ENCODE measurements at places on chromosomes 1 and 21.

DNA sequence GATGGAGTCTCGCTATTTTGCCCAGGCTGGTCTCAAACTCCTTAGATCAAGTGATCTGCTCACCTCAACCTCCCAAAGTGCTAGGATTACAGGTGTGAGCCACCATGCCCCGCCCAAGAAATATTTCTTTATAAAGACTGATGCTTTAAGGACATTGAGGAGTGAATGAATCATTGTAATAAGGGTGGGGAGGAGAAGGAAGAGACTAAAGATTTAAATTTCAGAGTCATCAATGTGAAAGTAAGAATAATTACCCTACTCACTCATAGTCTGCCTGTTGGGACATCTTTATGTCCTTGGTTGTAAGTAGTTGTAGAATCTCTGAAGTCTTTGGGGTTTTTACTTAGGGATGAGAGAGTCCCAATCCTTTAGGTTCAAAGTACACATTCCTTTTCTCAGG is 7.3 kb downstream of the KDM1A start:
- DNase-seq, result no peak

DNA sequence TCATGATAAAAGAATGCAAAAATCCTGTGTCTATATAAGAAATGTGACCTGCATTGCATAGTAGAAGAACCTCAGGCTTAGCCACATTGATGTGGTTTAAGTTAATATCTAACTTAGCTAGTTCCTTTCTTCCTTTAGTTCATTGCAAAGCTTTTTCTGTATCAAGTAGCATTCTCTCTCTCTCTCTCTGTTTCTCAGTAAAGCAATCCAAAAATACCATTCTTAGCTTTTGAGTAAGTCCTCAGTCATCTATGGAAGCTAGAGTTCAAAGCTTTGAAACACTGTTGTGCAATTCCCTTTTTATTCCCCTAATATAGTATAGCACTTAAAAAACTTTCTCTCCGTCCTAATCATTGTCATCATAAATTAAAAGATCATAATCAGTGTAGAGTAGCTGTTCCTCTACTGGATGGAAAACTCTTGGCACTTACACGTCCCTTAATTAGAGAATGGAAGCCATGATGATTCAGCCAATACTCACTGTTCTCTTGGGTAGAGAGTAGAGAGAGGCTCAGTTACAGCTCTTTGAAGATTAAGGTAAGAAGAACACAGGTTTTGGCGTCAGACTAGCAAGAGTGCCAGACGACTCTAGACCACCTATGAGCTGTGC is 350.3 kb upstream of the LYPLAL1 start:
- DNase-seq, result no peak

GRCh38 chr1:20426923-20427322 is 59.1 kb downstream of the CAMK2N1 start:
- DNase-seq, result no peak

- DNase-seq, result no peak
These were observed 298.2 kb upstream of the ESRRG start for GRCh38 chr1:217021400-217021799.

DNA sequence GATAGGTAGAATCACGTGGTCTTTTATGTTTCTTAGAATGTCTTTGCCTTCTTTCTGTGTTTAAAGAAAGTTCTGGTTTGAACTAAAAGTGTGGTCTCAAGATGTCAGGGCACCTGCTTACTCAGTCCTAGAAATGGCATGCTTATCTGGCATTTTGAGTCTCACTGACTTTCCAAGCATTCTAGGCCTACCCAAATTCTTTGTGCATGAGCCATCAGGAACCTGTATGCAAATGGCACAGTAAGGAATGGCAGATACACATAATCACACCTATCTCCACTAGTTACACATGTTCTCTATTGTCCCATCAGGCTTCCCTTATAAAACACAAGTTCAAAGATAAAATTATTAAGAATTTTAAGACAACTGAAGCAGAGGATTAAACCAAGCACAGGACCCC is 29.5 kb upstream of the CLCA4 start:
- DNase-seq, result no peak

DNA sequence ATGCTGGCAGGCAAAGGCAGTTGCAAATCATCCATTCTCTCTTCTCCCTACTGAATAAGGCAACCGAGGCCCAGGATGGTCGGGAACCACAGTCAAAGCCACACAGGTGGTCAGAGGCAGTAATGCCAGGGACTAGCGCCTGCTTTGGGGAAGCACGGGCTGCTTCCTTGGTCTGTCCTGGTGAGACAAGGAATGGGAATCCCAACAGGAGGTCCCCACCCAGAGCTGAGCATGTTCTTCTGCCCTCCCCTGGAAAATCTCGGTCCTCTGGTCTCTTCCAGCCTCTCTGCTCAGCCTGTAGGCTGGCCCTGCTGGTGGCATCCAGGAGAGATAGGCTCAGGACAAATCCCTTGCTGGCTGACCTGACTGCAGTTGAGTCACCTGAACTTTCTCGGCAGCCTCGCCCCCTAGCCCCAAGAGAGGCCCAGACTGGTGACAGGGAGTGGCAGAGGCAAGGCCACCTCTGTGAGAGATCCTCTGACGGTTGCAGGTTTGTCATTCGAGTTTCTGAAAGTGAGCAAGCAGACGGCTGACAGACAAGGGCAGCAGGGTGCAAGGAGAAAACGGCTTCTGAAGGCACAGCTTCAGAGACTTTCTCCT is 5.8 kb downstream of the OLIG1 start:
- DNase-seq, result no peak

DNA sequence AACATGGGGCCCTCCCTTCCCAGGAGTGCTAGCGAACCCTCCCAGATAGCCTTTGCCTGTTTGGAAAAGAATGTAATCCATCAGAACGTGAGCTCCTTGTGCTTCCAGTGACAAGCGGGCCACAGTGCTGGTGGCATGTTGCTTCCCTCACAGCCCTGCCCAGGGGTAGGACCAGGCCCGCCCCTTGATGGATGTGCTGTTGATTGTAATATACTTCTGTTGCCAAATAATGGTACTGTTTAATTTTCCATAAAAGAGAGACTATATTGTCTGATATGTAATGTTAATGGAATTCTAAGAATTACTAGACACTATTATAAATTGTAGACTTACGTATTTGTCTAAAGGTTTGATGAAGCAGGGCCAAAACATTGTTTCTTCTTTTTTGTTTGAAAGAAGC is 16.4 kb downstream of the ATP5PO start:
- DNase-seq, result no peak

DNA sequence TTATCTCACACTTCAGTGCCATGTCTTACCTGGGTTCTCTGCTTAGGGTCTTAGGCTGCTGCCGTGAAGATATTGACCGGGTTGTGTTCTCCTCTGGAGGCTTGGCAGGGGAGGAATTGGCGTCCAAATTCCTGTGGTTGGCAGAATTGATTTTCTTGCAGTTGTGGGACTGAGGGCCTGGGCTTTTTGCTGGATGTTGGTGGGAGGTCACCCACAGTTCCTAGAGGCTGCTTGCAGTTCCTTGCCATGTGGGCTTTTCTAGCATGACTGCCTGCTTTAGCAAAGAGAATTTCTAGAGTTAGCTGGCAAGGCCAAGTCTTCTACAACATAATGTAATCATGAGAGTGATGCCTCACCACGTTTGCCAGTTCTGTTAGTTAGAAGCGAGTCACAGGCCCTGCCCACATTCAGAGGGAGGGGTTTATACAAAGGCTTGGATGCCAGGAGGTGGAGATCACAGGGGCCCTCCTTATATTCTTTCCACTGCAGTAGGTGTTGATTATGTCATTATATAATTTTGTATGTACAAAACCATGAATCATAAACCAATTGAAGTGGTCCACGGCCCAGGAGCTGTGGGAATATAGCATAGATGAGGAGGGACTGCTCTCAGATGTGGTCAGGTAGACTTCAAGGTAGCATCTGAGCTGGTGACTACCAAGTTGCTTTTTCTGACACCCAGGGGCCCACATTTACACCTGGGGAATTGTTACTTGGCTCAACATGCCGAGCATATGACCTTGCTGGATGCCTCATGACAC is 6.6 kb downstream of the UBL4B start:
- no peak for DNase-seq

- no peak for DNase-seq
These were observed 12.6 kb downstream of the KCND3 start for GRCh38 chr1:111976842-111977241.

DNA sequence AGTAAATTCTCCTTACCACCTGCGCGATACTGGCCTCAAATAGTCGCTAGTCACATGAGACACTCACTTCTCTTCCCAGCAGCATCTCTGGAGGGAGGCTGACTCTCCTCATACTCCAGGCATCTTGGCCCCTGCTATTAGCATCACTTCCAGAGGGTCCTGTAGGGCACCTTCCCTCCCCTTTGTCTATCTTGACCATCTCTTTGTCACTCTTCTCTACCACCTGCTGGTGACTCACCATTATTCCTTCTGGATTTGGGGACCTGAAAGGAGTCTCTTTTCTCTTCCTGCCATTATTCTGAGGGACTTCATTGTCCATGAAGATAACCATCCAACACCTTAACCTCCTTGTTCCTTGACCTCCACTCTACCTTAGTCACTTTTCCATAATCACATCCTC is 31.7 kb upstream of the GPR37L1 start:
- DNase-seq, result no peak

GRCh38 chr1:101122452-101123166 is 97.0 kb upstream of the DPH5 start:
- no peak for DNase-seq

GRCh38 chr1:8006037-8006963 is 19.8 kb downstream of the ERRFI1 start:
- DNase-seq, result no peak

DNA sequence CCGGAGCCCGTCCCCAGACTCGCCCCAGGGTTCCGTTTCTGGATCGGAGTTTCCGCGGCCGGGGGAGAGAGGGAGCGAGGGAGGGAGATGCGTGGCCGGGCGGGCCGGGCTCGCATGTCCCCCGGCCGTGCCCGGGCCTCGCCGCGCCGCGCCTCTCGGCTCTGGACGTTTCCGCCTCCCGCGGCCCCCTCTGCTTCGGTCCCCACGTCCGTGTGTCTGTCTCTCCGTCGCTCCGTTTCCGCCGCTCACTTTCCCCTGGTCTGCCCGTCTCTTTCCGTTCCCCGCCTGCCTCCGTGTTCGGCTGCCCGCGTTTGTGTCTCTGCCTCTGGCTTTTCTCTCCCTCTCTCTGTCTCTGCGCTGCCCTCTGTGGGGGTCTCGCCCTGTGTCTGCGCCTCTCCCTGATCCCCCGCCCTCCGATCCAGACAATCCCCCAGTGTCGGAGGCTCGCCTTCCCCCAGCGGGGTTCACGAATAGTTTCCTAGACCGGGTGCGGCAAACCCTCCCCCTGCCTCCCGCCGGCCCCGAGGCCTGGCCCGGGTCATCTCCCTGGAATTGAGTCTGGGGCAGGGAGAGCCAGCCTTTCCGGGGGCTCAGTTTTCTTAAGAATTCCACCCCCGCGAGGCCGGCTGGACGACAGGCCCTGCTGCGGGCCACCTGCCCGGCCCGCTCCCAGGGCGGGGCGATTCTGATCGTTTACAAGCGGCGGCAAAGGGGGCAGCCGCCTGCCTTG is 735 bp downstream of the NBL1 start:
- no peak for DNase-seq

DNA sequence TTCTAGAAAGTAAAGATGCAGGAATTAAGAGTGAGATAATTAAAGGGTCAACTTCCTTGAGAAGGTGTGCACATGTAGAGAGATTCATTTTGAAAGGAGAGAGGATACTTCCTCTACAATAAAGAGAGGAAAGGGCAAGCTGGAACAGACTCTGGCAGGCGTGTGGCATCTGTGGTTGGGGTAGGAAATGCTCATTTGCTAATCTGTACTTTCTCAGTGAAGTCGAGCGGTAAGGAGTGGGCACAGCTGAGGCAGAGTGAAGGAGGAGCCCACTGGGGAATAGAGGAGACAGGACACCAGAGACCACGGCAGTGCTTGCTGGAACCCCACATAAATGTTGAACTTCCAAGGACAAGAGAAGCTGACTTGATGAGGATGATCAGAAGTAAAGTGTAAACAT is 49.1 kb downstream of the PCSK9 start:
- DNase-seq, result no peak

DNA sequence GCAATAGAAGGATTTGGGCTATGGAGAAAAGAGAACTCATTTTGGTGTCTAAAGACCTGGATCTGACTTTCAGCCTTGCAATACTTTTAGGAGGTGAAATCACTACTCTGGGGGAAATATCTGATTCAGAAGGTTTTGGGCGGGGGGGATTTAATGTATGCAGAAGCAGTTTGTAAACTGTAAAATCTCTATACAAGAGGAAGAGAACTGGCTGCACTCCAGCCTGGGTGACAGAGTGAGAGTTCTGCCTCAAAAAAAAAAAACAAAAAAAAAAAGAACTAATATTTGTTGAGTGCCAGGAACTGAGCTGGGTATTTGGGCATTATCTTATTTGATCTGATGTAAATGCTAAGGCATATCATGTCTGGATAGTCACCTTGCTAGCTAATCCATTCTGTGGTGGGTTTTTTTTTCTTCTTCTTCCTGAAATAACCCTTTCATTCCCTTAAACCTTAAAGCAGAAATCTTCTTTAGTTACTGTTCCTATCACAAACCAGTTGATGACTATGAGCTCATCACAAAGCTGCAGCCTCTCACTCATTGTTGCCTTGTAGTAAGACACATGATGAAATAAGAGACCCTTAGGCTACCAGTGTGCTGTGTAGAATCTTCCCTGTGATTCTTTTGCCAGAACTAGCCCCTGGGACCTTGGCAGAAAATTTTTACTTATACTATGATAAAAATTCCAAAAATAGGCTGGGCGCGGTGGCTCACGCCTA is 35.6 kb upstream of the SLC16A1 start:
- DNase-seq, result no peak

- no peak for DNase-seq
These were observed 12.9 kb downstream of the TSPAN2 start for GRCh38 chr1:115076384-115076915.

GRCh38 chr1:169682071-169682470 is 29.3 kb downstream of the SELL start:
- no peak for DNase-seq

- no peak for DNase-seq
These were observed 42.9 kb upstream of the ID3 start for GRCh38 chr1:23601968-23602876.

- DNase-seq, result no peak
These were observed 8.6 kb upstream of the EEIG2 start for GRCh38 chr1:108551137-108551862.

DNA sequence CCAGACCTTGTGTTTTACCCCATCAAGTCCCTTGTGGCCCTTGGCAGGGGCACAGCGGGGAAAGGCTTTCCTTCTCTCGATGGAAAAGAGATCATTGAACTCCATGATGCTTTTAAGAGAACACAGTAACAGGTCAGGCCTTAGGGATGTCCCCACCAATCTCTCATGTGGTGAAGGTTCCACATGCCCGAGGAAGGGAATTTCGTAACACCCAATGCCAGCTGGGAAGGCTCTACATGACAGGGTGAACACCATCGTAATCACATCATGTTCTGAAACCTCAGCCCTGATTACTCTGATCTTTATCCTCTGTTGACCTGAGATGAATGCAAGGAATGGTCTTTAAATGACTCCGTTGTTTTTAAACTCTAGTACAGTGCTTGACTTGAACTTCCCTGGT is 105.5 kb upstream of the SPAG17 start:
- DNase-seq, result no peak

DNA sequence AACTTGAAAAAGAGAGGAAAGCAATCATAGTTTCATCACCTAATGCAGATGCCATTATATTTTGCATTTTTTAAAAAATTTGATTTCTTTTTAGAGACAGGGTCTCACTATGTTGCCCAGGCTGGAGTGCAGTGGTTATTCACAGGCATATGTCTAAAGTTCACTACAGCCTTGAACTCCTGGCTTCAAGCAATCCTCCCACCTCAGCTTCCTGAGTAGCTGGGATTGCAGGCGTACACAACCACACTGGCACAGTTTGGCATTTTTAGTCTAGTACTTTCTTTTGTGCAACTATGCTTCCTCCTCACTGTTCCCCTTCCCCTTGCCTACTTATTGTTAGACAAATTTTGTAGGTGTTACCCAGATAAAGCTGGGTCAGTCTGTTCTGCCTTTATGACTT is 18.0 kb downstream of the RHOU start:
- no peak for DNase-seq
